Panc1 (cell line): ENCODE measurements at places on chromosomes 12 and 14. TPM values are rescaled to one million over a fixed set of nuclear protein-coding genes. Genes with fewer than 3 reads are reported as not detected.

The NEUROD4 gene
- total RNA-seq = not detected

The OR10A7 gene
- total RNA-seq = not detected

The PPP1R36 gene
- 0.69 TPM for total RNA-seq

The SEL1L gene
- 53.7 TPM for total RNA-seq

The CNTN1 gene
- not detected for total RNA-seq

The CFAP73 gene
- total RNA-seq = 0.10 TPM

The RNASE1 gene
- 0.69 TPM for total RNA-seq

The CLEC7A gene
- total RNA-seq = not detected

The SERPINA5 gene
- 0.49 TPM for total RNA-seq

The EML1 gene
- total RNA-seq = 35.3 TPM

The KCNH3 gene
- 0.64 TPM for total RNA-seq

The ARHGAP9 gene
- total RNA-seq = 0.92 TPM

The C12orf50 gene
- not detected for total RNA-seq

The SIX6 gene
- not detected for total RNA-seq

The KRT78 gene
- not detected for total RNA-seq

The ERBB3 gene
- 0.90 TPM for total RNA-seq

The PLD4 gene
- total RNA-seq = 0.15 TPM
